Suppressor macrophage treated with lipopolysaccharide for 1 hour (primary cell): ENCODE measurements at places on chromosomes 2 and 18.

- no peak for DNase-seq
Measured at GRCh38 chr18:40925071-40925541, 1029.9 kb upstream of the PIK3C3 start.

DNA sequence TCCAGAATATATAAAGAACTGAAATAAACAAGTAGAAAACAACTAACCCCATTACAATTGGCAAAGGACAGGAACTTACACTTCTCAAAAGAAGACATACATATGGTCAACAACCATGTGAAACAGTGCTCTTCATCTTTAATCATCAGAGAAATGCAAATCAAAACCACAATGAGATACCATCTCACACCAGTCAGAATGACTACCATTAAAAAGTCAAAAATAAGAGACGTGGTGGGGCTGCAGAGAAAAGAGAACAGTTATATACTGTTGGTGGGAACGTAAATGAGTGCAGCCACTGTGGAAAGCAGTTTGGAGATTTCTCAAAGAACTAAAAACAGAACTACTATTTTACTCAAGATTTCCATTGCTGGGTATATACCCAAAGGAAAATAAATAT lies 1696.3 kb upstream of the TMEFF2 start:
- DNase-seq = no peak

- no peak for DNase-seq
Measured at GRCh38 chr18:58808349-58808748, 56.3 kb upstream of the ZNF532 start.

GRCh38 chr18:41569867-41570266 lies 385.2 kb upstream of the PIK3C3 start:
- no peak for DNase-seq

DNA sequence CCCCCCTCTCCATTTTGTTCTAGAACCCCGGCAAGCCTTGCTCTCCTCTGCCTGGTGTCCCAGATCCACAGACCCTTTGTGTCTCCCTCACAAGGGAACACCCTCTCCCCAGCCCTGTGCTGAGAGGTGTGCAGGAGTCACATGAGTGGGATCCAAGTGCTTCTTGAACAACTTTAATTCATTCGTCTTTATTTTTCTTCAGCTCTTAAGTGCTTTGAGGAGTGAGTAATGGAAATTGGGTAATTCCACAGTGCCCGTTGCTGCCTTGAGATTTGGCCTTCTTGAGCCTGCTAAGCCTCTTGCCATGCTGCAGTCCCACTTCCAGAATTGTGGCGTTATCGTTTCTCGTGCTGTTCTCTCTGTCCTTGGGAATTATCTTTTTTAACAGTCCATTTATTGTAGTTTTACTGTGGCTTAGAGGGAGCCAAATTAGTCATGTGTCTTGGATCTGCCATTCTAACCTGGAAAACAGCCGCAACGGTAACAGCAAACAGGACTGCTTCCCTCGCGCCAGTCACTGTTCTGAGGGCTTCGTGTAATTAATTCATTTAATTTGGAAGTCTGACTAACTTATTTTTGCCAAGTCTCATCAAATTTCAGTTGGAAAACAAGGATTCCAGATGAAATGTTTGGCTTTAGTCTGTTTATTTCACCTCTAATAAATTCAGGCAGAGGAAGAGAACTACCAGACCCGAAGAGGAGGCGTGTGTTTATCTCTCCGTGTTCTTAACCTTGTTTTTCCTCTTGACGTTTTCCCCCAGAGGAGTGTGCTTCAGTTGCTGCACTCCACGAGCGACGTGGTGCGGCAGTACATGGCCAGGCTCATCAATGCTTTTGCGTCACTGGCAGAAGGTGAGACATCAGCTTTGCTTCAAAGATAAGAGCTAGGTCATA lies 72.0 kb downstream of the ARMC9 start:
- no peak for DNase-seq

GRCh38 chr18:7568426-7568825 lies 1.3 kb downstream of the PTPRM start:
- no peak for DNase-seq

- DNase-seq = peak; percentile 13
Measured at GRCh38 chr2:46196871-46197462, 100.2 kb upstream of the EPAS1 start.

DNA sequence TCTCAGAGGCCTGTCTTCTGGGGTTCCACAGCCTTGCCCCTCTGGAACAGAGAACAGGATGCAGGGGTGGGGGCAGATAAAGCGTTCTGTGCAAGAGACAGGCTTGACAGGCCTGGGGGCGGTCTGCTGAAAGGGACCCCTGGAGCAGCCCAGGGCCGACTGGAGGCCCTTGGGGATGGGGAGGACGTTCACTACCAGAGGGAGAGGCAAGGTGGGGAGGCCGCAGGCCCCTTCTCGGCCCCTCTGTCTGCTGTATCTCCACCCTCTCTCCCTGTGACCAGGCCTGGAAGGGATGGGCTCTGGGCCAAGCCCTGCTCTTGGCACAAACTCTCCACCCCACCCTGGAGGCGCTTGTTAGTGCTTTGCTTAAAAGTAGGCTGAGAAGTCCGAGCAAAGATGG lies 27.3 kb upstream of the INHBB start:
- no peak for DNase-seq

DNA sequence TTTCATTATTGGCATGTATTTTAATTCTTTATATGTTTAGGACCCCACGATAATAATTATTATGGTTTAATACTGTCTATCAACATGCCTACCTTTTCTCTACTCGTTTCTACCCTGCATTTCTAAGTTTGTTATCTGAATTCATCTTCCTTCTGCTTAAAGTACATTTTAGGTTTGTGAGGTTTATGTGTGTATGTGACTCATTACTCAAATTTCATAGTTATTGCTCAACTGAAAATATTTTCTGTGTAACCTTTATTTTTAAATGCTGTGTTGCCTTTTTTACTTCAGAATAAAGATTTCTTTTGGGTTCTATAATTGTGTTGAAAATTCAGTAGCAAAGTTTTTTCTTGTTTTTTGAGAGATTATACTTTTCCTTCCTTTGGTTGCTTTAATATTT lies 933.9 kb upstream of the LRRTM1 start:
- no peak for DNase-seq

- peak; percentile 46 for DNase-seq
Measured at GRCh38 chr18:44723411-44723810, 42.7 kb downstream of the SETBP1 start.

GRCh38 chr2:219569041-219569440 lies 2.3 kb downstream of the OBSL1 start:
- no peak for DNase-seq

DNA sequence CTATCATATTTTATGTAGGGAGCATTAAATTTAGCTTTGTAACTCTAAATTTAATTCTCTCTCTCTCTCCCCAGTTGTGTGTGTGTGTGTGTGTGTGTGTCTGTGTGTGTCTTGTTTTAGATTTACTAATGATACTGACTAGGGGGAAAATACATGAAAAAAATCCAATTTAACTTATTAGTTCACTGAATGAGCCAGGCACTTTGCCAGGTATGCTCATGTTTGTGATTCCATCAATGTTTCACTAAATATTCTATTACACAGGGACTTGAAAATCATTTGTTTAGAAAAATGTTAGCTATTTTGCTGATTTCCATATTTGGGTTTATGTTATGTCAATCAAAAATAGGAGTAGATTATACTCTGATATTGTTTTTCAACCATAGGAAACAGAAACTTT lies 203.7 kb upstream of the ZNF804A start:
- no peak for DNase-seq

- DNase-seq = no peak
Measured at GRCh38 chr2:72222829-72223564, 75.3 kb upstream of the CYP26B1 start.

DNA sequence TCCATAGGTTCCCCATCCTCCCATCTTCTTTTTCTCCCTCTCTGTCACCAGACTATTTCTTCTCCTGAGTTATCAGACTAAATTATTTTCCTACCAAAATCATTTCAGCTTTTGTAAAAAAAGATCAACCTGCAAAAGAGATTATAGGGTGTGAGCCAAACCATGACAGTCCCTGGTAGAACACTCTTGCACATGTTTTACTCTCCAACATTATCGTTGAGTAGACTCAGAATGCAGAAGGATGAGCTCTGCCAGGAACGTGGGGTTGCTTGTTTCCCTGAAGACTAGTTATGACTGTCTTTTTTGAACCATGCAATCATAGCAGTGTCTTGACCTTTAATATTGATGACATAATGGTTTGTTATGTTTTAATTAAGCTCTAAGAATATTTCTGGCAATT lies 360.1 kb upstream of the VWC2L start:
- no peak for DNase-seq

DNA sequence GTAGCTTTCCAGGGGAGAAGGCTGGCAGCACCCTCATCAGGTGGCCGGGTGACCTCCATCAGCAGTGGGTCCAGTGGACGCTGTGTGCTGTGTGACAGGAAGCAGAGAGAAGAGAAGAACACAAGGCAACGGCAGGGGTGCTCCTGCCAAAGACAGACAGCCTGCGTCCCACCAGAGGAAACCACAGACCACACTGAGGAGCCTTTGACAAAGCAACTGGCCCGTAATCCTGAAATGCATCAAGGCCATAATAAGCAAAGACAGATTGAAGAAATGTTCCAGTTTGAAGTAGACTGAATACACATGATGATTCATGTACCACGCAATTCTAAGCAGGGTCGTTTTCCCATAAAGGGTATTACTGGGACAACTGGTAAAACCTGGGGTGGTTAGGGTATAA lies 172.4 kb downstream of the FBXO15 start:
- no peak for DNase-seq

GRCh38 chr18:23341383-23341782 lies 111.7 kb upstream of the RIOK3 start:
- no peak for DNase-seq

DNA sequence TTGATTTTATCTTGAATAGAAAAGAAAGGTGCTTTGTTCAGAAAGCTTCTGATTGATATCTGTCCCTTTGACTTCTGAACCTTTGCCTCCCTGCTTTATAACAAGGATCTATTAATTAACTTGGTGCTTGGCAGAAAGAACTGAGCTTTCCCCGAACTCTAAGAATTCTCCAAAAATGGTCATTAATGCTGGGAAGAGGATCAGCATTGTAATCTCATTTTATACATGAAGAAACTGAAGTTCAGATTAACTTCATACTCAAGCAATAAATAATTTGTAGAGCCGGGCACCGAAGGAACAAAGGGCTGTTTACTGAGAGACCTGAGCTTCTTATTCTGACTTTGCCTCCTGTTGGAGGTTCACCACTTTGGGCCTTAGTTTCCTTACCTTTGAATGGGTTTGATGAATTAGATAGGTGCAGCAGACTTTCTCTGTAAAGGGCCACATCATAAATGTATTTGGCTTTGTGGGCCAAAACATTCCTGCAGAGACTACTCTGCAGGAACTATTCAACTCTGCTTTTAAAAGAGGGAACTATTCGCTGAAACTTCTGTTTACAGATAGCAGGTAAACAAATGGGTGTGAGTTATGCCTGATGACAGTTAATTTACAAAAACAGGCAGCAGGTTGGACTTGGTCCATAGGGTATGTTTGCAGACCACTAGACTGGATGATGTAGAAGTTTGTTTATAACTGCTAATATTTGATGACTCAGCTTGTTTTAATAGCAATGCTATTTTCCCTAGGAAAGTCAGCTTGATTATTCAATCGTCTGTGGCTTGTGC lies 272.9 kb downstream of the TGIF1 start:
- no peak for DNase-seq

DNA sequence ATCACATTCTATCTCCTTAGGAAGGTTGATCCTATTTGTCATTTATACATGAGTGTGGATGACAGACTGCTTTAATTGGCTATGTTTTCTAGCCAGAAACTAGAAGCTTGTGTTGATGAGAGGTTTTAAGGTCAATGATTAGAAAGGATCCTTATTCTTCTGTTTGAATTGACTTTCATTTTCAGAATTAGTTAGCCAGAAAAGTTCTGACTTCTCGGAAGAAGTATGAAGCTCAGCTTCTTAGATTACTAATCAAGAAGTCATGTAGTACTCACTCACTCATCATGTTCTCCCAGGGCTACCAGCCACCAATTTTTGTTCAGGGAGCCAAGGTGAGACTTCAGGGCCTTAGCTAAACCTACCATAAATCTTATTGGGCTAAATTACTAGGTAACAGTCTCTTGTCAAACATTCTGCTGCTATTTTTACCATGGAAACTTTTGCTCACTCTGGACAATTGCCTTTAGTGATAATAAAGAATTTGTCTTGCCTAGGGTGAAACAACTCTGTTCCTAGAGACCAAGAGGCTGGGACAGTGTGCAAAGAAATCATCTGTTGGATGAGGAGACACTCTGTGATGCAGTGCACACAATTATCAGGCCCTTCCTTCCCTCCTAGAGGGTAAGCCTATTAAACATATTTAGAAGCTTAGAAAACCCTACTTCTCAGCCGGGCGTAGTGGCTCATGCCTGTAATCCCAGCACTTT lies 111.6 kb upstream of the DNMT3A start:
- peak; percentile 2 for DNase-seq

DNA sequence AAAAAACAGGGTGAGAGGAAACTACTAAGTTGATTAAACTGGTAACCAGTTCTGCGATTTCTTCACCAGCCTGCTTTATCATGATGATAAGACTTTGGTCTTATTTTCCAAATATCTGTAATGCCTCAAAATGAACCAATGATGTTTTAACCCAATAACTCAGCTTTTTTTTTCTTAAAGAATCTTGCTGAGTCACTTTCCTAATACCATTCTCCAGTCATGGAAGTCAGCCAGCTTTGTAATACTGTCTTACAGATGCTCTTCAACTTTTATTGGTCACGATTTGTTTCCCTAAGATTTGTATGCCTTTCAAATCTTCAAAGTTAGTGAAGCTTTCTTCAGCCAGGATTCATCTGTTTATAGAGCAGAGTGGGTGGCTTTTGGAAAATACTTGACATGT lies 47.7 kb upstream of the SMIM21 start:
- no peak for DNase-seq

DNA sequence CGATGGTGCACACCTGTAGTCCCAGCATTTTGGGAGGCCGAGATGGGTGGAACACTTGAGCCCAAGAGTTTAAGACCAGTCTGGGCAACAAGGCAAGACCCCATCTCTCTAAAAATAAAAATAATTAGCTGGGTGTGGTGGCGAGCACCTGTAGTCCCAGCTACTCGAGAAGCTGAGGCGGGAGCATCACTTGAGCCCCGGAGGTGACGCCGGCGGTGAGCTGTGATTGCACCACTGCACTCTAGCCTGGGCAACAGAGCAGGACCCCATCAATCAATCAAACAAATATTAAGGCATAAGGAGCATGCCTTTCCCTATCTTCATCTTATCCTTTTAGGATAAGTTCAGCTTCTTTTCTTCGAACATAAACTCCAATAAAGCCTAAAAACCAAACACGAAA lies 1.1 kb downstream of the WDSUB1 start:
- DNase-seq = no peak

GRCh38 chr2:151967829-151968722 lies 130.8 kb downstream of the CACNB4 start:
- no peak for DNase-seq
